ENCODE measurements at places on chromosomes 7 and 10.

DNA sequence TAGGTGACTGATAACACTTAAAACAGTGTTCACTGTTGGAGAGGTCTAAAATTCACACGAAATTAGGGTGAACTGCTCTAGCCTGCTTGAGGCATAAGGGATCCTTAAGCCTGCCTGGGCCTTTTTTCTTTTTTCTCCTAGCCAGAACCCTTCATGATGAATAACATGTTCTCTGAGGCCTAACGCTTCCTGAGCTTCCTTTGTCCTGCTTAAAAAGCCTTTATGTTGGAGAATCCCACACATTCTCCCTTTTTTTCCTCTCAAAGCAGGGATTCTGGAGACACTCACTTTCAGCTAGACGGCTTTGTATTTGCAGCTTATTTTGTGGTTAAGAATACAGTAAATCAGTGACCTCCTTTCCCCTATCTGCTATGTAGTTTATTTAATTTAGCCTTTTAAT lies 354.7 kb upstream of the PHF14 start:
- DNase-seq: no peak

DNA sequence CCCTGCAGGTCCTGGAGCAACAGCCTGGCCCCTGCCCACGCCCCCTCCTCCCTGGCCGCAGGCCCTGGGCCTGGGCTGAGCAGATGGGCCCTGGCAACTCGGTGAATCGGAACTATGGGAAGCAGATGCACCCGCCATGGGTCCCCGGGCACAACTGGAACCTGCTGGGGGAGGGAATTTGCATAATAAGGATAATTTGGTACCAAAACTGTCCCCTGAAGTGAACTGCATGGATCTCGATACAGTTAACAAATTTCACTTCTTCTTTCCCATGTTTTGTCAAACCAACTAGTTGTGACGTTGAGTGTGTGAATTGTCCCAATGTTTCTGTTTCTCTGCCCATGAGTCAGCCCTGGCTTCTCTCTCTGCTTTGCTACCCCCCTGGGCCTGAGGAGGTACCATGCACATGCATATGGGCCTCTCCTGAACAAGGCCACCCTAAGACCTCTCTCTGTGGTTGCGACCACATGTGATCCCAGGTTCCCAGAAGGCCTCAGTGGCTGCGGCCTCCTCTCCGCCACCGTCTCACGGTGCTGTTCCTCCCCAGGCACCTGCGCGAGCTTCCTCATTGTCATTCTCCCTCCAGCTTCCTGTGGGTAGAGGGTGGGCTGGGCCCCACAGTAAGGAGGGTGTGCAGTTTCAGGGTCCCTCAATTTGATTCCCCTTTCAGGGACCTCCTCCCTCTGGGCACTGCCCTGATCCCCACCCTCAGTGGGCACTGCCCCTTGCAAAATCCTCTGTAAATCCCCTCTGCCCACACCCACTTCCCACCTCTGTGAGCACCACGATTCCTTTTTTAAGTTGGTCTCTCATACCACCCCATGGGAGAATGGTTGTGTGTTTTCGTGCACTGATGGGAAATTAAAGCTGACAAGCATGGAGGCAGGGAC lies 40.0 kb downstream of the FIGNL1 start:
- no peak for DNase-seq

GRCh38 chr7:112994656-112995055 lies 92.0 kb downstream of the GPR85 start:
- no peak for DNase-seq

DNA sequence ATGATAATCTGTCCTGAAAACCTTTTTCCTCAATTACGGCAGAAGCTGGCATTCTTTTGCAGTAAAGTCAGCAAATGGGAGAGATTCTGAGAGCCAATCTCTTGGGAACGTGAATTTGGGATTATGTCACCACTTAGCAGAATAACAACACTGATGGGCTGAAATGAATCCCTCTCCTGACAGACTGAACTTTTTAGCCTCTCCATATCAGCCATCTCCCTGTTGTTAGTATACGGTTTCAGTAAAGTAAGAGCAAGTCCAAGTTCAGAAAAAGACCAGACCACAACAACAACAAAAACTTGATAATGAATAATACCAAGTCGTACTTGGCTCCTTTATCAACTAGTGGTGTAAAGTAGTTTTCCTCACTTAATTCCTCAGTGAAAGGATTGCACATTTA lies 1048.8 kb downstream of the GATA3 start:
- DNase-seq: no peak

GRCh38 chr10:69372126-69372980 lies 44.4 kb downstream of the TACR2 start:
- DNase-seq: no peak

- no peak for DNase-seq
Measured at GRCh38 chr10:116825901-116826300, 23.4 kb upstream of the ENO4 start.

DNA sequence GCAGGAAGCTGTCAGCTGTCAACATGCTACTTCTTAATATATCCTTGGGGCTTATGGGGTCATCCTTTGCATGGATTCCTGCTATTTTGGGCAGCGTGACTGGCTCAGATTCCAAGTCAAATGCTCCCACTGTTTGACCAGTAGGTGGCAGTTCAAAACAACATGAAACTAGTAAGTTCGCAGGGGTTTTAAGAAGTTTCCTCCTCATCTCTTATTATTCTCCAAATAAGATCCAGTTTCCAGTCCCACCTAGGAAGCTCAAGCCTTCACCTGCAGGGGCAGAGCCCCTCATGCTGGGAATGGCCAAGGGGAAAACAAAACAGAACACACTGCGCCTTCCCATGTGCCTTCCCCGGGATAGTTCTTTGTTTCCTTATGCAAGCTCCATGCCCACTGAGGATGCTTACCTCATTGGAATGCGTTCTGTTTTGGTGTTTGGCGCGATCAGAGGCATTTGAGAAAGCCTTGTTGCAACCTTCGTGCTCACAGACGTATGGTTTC lies 259.8 kb downstream of the GLI3 start:
- DNase-seq: no peak

- DNase-seq: no peak
Measured at GRCh38 chr7:41459623-41460261, 243.1 kb downstream of the INHBA start.

GRCh38 chr7:4820967-4821471 lies 40.8 kb downstream of the PAPOLB start:
- no peak for DNase-seq

DNA sequence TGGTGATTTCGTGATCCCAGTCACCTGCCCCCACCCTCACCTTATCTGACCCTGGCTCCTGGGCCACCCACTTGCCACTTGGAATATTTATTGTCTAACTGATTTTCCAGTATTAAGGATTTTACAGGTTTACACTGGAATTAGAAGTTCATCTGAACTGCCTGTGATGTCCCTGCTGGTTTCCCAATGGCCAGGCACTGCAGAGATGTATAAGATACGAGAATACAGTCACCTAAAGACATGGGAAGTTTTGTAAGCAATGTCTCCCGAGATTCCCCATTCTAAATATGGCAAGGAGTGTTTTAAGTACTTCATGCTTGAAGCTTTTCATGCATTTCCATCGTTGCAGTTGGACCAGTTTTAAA lies 592.7 kb downstream of the SDK1 start:
- no peak for DNase-seq

- no peak for DNase-seq
Measured at GRCh38 chr10:53005612-53006345, 233.2 kb upstream of the MBL2 start.

DNA sequence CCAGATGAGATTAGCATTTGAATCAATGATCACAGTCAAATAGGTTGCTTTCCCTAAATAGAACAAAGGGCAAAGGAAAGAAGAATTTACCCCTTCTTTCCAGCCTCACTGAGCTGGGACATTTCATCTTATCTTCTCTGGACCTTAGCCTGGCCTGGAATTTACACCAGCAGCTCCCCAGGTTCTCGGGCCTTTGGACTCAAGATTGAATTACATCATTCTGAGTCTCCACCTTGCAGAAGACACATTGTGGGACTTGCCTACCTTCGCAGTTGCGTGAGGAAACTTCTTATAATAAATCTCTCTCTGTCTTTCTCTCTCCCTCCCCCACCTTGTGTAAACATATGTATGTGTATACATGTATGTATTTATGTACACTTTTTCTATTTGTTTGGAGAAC lies 732.4 kb downstream of the IPMK start:
- DNase-seq: no peak

DNA sequence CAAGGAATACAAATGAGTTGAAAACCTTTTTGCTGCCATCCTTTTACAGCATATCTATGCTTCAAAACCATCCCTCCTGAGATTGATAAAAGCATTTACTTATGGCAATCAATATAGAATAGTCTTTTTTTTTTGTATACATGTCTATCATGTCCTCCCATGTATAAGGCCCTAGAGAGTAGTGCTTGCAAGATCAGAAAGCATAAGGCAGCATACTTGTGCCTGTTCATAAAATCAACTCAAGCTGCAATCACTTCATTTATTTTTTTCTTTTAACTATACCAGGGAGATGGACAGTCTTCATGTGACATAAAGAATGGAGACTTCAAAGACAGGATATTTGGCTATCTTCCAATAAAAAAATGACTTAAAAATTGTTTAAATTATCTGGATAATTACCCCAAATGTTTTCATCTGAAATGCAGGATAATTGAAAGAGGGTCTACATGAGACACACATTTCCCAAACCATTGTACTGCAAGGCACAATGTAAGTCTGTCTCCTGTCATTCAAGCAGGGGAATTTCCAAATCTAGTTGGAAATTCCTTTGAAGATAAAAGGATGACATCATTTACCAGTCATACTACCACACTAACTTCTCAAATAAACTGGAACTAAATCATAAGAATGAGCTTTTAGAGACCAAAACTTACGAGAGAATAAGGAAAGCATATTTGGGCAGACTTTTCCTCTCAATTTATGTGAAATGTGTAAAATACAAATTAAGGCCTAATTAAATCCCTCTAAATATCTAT lies 22.5 kb downstream of the LRRN3 start:
- no peak for DNase-seq

GRCh38 chr7:158310924-158311666 lies 276.5 kb downstream of the PTPRN2 start:
- no peak for DNase-seq

DNA sequence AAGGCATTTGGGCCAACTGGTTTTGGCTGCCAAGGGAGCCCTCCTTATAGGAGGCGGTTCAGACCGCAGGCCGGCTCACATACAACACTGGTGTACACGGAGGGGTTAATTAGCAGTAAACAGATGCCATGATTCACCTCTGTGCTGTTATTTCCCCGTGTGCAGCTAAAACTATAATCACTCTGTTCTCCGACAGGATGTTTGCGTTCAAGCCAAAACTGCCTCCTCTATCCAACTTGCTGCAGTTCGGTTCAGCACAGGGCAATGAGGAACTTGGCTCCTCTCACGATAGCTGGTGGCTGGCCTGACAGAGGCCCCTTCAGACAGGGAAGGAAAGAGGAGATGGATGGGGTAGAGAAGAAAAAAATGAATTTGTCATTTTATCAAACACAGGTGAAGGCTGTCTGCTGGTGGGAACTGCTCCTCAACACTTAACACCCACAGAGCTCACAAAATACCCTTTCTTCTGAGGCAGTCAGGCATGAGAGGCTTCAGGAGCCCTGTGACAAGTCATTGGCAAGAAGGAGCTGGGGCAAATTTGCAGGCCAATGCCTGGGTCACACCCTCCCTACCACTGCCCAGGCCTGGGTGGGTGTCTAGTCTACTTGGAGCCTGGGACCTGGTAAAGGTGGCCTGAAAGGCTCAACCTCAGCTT lies 24.0 kb downstream of the KCNMA1 start:
- DNase-seq: no peak

DNA sequence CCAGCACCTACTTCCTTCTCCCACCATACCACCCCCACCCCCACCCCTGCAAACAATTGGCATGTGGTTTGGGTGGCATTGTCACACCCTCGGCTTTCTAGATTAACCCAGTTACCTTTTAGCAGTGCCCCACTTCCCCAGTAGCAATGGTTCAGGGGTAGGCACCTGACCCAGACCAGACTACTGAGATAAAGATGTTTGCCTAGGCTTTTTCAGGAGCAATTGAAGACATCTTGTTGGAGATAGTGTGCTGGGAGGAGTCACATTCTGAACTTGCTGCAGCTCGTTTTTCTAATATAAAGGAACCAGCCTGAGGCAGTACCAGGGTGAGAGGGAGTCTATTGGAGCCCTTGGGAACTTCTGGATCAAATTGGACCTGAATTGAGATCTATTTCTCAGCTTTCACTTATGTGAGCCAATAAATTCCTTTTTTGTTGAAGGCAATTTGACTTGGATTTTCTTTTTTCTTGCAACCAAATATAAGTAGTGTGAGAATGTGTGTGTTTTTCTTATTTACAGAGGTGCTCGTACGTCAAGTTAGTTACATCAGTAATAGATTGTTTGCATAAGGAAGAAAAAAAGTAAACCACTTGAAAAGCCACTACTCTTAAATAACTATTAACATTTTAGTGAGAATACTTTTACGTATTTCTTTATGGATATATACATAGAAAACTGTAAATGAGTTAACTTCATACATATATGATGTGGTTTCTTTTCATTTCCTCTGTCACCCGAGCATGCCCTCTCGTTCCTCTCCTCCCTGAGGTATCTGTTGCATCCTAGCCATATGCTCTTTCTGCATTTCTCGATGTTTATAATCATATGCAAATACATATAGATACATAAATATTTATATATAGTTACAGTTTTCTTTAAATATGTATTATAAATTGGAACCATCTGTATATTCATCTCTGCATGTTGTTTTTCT lies 38.0 kb downstream of the RAB18 start:
- DNase-seq: no peak

- no peak for DNase-seq
Measured at GRCh38 chr10:80552151-80552646, 14.5 kb downstream of the SH2D4B start.

- DNase-seq: no peak
Measured at GRCh38 chr7:90210981-90211380, 559 bp upstream of the STEAP2 start.

DNA sequence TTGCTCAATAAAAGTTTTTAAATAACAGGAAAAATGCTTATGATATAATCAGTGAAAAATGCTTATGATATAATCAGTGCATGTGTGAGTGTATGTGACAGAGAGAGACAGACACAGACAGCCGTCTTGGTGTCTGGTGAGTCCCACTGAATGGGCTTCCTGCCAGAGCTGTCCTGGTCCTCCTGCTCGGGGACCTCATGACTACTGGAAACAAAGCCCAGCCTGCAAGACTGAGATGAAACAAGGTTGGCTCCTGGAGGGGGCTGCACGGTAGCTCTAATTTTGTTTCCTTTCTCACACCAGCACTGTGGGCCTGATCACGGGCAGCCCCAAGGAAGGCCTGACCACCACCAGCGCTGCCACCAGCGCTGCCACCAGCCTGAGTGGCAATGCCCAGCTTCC lies 57.3 kb downstream of the NRP1 start:
- DNase-seq: no peak

GRCh38 chr10:71303569-71303907 lies 15.5 kb upstream of the SLC29A3 start:
- DNase-seq: no peak

All from hematopoietic multipotent progenitor cell treated with erythropoietin and hydrocortisone succinate and interleukin-3 and kit ligand, for 17 days (in vitro differentiated cells).